GM19239 (cell line): ENCODE measurements at places on chromosomes 12 and 14.

GRCh38 chr12:57429473-57430111, 1.3 kb downstream of the R3HDM2 start:
- DNase-seq: no peak

DNA sequence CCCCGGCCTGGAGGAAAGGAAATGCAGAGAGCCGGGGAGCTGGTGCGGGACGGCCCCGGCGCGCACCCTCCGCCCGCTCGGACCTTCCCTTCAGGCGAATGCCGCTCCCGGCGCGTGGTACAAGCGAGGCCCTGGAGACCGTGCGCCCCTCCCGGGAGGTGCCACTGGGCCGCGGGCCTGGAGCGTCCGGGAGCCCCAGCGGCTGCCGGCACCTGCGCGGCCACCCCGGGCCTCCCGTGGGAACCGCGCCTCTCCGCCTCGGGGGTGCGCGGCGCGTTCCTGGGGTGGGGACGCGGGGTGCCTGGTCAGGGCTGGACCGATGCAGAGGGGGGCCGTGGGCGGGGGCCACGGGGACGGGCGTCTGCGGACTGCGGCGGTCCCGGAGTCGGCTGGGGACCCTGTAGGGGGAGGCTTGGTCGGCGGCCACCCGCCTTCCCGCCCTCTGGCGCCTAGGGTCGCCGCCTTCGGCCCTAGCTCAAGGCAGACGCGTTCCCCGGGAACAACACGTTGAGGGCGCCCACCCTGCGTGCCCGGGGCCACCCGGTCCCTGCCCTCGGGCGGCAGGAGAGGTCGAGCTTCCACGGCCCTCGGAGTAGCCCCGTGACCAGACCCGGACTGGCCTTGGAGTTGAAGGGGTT, 599 bp downstream of the PAPLN start:
- no peak for DNase-seq

- DNase-seq: no peak
Measured at GRCh38 chr14:56463271-56463890, 116.2 kb upstream of the TMEM260 start.

- DNase-seq: no peak
Measured at GRCh38 chr12:112852127-112852526, 54.6 kb upstream of the OAS1 start.

DNA sequence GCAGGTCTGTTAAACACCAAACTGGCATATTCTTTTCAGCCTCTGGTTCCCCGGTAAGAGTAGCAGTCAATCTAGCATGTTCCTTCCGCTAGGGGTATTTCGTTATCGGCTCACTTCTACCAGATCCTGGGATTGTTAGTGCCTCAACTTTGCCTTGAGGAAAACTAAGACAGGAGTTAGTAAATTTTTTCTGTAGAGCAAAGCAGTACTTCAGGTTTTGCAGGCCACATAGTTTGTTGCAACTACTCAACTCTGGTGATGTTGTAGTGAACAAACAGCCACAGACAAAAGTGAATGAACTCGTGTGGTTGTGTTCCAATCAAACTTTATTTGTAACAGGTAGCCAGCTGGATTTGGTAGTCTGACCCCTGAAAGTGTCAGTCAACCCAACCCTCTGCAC, 6.3 kb upstream of the CDH24 start:
- DNase-seq: no peak

DNA sequence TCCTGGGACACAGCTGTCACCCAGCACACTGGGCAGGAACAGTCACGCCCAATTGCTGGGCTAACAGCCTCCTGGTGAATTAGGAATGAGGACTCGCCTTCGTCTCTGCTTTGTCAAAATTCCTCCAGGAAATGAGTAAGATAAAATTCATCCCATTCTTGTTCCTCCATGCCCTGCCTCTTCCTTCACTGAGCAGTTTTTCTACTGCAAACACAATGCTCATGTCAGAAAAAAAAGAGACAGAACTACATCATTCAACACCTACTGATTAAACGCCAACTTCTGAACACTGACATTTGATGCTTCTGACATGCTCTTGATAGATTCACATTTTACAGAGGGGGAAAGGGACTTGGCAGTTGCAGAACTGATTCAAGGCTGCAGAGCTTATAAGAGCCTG, 37.5 kb upstream of the DTX1 start:
- DNase-seq: no peak

DNA sequence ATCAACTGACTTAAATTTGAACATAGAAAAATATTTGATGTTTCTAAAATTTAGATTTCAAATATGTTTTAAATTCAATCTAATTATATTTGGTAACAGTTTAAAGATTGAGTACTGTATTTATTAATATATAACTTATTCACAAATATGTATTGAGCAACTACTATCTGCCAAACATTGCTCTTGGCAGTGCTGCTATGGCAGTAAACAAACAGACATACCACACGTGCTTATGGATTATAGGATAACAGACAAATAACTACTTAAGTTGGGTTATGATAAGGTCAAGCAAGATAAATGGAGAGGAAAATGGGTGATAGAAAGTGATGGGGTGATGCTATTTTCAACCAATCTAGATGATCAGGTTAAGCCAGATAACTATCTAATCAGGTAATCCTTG, 538.1 kb downstream of the C12orf50 start:
- no peak for DNase-seq

DNA sequence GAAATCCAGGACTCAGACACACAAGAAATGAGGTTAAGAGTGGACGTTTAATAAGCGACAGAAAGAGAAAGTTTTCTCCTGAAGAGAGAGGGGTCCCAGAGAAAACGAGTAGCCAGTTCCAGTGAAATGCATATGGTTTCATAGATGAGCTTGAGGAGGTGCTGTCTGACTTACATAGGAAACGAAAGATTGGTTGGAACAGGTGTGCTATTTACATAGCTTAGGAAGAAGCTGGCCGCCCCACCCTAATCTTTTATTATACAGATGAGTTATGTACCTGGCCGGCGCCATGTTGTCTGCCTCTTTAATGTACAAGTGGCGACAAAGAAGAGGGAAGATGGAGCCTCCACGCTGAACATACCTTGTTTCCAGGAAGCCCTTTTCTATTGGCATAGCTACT, 223.0 kb downstream of the SLC6A15 start:
- DNase-seq: no peak

DNA sequence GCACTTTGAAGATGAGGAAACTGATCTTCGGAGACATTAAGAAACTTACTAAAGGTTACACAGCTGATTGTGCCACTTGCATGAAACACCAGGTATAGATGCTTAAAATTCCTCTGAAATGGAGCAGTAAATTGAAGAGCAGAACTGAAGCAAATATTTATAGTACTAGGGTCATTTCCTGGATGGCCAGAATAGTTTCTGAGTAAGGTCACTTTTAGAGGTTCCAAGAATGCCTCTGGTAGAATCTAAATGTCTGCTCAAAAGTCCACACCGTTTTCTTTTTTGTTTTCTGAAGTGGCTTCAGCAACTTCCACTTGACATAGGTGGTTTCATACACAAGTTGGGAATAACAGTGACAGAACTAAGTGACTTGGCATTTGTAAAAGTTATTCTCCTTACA, 19.4 kb downstream of the TPH2 start:
- no peak for DNase-seq

DNA sequence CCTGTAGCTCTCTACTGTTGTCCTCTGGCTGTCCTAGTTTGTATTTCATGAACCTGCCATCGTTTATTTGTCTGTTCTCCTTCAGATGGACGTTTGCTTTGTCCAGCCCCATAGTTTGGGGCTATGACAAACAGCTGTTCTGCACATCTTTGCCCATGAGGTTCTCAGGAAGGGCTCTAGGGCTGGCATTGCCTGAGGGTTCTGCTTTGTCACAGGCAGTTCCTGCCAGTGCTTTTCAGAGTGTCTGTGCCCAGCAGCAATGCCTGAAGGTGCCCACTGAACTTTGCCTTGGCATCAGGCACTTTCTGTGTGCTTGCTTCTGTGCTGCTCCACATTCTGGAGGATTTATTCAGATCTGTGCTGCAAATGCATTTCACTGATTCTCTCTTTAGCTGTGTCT, 361.3 kb downstream of the TMEM121 start:
- DNase-seq: no peak

DNA sequence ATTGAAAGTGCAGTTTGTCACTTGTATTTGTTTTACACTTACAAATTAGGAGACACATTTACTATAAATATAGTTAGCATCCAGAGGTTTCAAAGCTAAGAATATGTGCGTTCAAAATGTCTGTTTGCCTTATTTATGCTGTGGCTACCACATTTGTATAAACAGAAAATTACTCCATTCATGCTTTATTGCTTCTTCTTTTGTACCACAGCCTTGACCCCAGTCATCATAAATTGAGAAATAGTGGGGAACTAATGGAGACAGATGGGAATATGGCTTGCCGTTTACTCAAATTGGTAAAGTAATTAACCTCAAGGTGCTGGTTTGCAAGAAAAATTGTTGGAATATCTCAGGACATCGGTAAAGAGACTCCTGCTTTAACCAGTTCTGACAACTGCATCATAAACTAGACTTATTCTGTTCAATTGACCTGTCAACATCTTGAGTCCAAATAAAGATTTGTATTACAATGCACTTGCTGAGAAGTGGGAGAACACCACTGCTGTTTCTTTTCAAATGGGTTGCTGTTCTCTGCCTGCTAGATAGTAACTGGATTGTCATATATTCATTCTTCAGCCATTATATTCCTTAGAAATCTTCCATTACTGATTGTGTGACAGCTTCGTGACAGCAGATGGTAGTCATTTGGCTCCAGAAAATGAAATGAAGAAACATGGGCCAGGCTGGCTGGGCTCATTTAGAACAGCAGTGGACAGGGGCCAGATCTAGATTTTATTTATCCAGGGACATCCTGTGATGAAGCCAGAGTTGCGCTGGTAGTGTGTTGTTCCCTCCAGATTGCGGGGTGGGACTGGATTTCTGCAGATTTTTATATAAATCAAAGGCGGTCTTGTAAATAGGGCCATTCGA, 354.4 kb downstream of the EGLN3 start:
- no peak for DNase-seq

DNA sequence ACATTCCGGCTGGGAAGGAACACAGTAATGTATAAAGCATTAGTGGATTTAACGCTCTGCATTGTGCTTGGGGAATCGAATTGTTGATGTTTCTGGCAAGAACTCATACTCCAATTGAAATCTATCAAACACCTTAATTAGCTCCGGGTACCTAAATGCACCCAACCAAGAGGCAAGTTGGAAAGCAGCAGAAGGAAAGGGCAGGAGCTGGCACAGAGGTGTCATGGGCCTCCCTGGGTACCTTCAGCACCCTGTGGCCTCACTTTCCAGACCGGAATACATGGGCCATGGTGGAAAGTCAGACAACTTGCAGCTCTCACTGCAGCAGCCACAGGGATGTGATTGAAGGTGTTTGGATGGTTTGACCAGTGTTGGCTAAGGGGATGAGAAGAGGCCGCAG, 6.8 kb upstream of the BCL11B start:
- no peak for DNase-seq

GRCh38 chr12:93849946-93850345, 172.8 kb downstream of the CRADD start:
- no peak for DNase-seq

DNA sequence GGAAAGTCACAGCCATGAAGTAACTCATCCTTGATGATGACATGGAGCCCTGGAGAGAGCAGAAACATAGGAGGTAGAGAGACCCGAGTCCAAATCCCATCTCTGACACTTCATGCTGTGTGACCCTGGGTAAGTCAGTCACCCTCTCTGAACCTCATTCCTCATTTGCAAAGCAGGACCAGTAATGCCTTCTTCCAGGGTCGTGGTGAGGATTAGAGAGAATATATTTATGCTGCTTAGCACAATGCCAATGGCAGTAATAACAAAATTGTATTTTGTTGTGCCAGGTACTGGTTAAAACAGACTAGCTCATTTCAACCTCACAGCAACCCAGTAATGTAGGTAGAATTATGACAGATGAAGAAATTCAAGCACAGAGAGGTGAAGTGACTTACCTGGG, 13.9 kb upstream of the RBM19 start:
- no peak for DNase-seq

DNA sequence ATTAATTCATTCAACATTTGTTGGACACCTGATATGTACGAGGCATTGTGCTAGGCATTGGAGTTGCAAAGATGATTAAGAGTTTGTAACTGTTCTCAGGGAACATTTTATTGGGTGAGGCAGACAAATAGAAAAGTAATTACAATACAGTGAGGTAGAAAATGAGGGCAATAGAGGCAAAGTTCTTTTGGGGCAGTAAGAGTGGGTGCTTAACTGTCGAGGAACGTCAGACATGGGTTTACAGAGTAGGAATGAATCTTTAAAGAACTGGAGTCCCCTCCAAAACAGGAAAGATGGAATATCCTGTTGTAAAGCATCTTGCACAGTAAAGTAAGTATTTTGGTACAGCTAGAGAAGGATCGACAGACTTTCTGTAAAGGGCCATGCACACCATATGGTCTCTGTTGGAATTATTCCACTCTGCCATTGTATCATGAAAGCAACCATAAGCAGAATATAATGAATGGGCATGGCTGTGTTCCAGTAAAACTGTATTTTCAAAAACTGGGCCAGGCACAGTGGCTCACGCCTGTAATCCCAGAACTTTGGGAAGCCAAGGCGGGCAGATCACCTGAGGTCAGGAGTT, 9.1 kb downstream of the CREBL2 start:
- no peak for DNase-seq

DNA sequence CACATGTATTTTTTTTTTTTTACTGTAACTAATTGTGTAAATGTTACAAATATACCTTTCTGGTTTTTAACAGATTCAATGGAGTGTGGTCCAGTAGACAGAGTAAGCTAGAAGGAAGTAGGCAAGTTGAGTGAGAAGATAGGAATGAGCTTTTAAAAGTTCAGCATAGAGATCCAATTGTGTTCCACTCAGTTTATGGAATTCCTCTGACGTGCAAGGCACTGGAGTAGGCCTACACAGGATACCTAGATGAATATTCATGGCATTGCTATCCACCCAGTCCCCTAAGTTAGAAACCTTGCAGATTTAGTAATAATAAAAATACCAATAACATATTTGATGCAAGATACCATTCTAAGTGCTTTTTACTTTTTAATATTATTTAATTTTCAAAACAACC, 225.6 kb upstream of the ARID2 start:
- DNase-seq: no peak

- DNase-seq: no peak
Measured at GRCh38 chr12:64036414-64036813, 185.7 kb downstream of the KICS2 start.

DNA sequence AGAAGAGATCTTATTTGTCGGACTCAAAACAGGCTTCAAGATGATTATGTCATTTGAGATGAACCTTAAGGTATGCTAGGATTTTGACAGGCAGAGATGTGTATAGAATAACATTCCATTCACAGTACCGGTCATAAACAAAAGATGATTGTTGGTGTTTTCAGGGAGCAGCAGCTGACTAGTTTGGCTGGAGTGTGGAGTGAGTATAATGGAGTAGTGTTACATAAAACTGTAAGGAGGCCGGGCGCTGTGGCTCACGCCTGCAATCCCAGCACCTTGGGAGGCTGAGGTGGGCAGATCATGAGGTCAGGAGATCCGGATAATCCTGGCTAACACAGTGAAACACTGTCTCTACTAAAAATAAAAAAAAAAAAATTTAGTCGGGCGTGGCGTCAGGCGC, 23.9 kb downstream of the SERPINA10 start:
- DNase-seq: no peak

GRCh38 chr14:88258021-88258420, 65.0 kb downstream of the KCNK10 start:
- no peak for DNase-seq

- no peak for DNase-seq
Measured at GRCh38 chr12:6953442-6954315, 2.5 kb downstream of the PTPN6 start.
